CD4-positive, alpha-beta memory T cell (primary cell): ENCODE measurements at places on chromosomes 5 and 9.

- no peak for DNase-seq
- peaks cover 94% of the 10 kb centered on the region for H3K4me1 ChIP-seq
- no peak overlapping the region for H3K4me3 ChIP-seq
- peak overlapping the region; percentile 75 for H3K27ac ChIP-seq
Observed at GRCh38 chr9:89474939-89475338, 23.0 kb downstream of the SEMA4D start.

- no peaks in the 10 kb centered on the region for H3K27me3 ChIP-seq
- DNase-seq: no peak
- H3K4me1 ChIP-seq: no peaks in the 10 kb centered on the region
- H3K27ac ChIP-seq: no peak overlapping the region
- H3K36me3 ChIP-seq: no peaks in the 10 kb centered on the region
Observed at GRCh38 chr5:115151208-115151805, 18.4 kb downstream of the TRIM36 start.

DNA sequence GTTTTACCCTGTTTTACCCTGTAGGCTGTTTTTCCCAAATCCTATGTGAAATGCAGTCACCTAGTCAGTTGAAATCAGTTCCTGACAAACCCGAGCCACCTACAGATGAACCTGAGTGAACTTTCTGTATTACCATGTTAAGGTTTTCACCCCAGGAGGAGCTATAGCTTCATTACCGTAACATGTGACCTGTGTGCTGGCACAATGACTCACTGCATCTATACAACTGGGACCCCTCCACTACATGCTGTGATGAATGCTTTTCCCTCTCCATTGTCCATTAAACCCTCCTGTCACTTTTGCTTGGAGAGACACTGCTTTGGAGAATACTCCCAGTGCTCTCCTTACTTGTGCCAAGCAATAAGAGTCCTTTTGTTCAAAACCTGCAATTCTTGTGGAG is 1974.8 kb downstream of the EFNA5 start:
- no peaks in the 10 kb centered on the region for H3K4me1 ChIP-seq
- H3K4me3 ChIP-seq: no peak overlapping the region
- no peaks in the 10 kb centered on the region for H3K36me3 ChIP-seq
- DNase-seq: no peak
- H3K27ac ChIP-seq: no peak overlapping the region

DNA sequence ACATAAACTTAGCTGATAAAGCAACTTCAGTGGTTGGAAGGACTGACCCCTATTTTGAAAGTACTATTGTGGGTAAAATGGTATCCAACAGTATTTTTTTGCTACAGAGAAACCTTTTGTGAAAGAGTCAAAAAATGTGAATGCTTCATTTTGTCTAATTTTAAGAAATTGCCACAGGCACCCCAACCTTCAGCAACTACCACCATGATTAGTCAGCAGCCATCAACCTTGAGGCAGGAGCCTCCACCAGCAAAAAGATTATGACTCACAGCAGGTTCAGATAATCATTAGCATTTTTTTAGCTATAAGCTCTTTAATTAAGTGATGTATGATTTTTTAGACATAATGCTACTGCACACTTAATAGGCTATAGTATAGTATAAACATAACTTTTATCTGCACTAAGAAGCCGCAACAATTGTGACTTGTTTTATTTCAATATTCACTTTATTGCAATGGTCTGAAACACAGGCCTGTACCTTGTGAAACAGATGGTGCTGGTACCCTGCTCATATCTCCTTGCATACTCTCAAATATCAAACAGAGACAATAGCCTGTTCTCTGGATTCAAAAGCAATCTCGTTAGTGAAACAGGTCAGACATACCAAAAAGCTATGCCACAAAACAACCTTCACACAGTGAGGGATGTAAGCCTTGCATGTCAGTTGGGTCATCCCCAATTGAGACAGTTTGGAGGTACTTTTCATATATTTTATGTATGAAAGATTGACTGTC is 261.2 kb upstream of the FAM174A start:
- DNase-seq: no peak
- no peak overlapping the region for H3K27ac ChIP-seq
- H3K36me3 ChIP-seq: no peaks in the 10 kb centered on the region
- no peaks in the 10 kb centered on the region for H3K4me1 ChIP-seq

DNA sequence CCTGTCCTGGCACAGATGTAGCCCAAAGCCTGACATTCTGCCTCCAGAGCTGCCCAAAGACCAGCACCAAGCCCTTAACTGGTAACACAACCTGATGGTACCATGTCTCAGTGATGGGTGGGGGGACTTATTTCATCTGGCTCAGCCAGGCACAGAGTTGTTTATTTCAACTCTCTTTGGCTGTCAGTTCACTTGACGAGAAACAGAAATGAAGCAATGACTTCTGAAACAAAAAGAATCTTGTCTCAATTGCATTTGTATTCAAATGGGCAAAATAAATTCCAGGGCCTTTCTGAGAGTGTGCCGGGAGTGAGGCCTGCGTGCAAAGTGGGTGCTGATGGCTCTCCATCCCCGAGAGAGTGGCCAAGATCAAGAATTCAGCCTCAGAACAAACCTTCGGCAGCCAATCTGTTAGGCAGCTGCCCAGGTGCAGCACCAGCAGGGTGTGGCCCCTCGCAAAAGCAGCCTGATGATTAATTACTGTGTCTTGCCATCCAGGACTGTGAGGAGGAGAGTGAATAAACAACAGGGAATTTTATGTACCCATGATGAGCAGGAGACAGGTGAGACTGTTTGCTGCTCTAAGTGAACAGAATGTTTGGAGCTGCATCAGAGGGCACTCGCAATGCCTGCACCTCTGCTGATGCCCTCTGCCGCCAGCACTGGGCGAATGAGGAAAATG is 238.0 kb downstream of the HSPA4 start:
- H3K27me3 ChIP-seq: no peaks in the 10 kb centered on the region
- DNase-seq: no peak
- no peaks in the 10 kb centered on the region for H3K36me3 ChIP-seq
